ENCODE measurements at places on chromosomes 3 and 15. TPM values are rescaled to one million over a fixed set of nuclear protein-coding genes. Genes with fewer than 3 reads are reported as not detected.

DNA sequence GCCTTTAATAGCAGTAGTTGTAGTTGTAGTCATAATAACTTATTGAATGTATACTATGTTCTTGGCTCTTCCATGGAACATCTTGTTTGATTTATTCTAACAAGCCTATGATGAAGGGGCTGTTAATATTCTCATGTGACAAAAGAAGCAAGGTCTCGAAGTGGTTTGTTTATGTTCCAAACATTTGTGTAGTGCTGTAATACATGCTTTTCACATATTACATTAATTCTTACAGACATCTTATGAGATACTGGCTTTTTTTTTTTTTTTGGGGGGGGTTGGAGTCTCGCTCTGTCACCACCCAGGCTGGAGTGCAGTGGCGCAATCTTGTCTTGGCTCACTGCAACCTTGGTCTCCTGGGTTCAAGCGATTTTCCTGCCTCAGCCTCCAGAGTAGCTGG is 252.3 kb downstream of the PTPRG start:
- no peak for DNase-seq

GRCh38 chr3:105611304-105612192 is 244.8 kb downstream of the ALCAM start:
- DNase-seq, result no peak

DNA sequence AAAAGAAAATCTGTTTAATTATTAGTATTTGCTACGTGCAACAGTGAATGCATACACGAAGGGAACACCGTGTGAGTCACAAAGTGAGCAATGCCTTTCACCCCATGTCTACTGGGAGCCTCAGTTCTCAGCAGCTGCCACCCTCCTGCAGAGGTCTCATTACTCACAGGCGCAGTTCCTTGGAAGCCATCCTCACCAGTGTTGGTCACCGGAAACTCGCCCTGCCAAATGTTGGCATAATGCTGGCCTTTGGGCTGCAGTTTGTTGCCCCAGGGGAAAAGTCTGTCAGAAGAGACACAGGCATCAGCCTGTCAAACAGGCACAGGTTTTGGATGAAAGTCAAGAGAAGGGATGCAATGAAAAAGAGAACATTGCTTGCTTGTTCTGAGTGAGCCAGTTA is 50.1 kb downstream of the SUMF1 start:
- peak; percentile 95 for DNase-seq

DNA sequence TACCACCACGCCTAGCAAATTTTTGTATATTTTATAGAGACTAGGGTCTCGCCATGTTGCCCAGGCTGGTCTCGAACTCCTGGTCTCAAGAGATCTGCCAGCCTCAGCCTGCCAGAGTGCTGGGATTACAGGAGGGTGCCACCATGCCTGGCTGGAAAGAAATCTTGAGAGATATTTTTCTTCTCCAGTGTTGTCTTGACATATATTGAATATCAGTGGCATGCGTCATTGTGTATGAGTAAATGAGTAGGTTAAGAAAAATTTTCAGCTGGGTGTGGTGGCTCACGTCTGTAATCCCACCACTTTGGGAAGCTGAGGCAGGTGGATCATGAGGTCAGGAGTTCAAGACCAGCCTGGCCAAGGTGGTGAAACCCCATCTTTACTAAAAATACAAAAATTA is 3.5 kb upstream of the PIF1 start:
- peak; percentile 57 for DNase-seq

DNA sequence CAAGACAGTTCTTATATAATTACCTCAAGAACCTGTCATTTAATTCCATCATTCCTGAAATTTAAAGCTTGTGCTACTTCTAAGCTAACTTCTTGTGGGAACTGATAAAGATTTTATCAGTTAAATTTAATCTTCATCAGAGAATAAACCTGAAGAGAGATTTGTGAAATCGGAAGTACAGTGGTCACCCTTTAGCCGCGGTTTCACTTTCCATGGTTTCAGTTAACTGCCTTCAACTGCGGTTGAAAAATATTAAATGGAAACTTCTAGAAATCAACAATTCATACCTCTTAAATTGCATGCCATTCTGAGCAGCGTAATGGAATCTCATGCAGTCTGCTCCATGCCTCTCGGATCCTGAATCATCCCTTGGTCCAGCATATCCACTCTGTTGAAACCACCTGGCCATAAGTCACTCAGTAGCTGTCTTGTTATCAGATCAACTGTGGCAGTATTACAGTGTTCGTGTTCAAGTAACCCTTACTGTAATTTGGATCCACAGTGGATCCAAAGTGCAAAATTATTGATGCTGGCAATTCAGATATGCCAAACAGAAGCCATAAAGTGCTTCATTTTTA is 626.1 kb downstream of the CADM2 start:
- no peak for DNase-seq

DNA sequence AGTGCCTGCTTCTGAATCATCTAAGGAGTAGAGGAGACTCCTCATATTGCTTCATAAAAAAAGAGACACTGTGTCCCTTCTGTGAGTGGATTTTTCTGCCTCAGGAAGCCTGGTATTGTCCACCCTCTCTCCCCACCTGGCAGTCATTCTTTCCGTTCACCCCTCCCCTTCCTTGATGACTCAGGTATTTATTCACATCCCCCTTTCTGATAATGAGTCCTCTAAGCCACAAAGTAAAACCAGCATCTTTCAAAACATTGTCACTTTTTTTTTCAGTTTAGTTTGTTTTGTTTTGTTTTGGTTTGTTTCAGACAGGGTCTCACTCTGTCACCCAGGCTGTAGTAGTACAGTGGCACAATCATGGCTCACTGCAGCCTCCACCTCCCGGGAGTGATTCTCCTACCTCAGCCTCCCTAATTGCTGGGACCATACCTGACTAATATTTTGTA is 65.2 kb upstream of the UBE2E1 start:
- no peak for DNase-seq

- DNase-seq, result no peak
Measured at GRCh38 chr3:77427528-77427927, 387.6 kb downstream of the ROBO2 start.

DNA sequence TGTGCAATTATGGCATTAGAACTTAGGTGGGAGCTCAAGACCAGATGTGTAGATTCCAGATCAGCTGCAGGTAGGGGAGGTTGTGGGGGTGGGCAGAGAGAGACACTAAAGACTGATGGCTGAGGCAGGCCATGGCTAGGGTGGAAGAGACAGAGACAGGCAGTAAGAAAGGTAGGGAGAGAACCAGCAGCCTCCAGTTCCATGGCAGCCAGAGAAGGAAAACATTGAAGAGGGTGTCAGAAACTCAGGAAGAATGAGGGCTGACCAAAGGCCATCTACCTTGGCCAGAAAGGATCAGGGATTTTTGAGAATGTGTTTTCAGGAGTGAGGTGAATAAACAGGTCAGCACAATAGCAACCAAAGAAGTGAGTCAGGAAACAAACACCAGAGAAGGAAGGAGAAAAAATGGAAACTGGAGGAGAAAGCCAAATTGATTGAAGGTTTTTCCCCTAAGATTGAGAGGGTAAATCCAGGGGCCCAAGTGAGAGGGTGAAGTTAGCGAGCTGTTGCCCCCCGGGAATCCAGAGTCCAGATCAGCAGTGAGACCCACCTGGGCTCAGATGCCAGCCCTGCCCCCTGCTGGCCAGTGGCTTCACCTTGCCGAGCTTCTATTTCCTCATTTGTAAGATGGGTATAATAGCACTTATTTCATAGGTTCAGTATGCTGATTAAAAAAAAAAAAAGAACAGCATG is 41.0 kb downstream of the ABHD2 start:
- DNase-seq, result no peak

The CTXND1 gene
- not detected for total RNA-seq

GRCh38 chr3:37626736-37627565 is 234.7 kb upstream of the CTDSPL start:
- DNase-seq, result no peak

The CHRM5 gene
- total RNA-seq, result not detected

The C3orf49 gene
- not detected for total RNA-seq

DNA sequence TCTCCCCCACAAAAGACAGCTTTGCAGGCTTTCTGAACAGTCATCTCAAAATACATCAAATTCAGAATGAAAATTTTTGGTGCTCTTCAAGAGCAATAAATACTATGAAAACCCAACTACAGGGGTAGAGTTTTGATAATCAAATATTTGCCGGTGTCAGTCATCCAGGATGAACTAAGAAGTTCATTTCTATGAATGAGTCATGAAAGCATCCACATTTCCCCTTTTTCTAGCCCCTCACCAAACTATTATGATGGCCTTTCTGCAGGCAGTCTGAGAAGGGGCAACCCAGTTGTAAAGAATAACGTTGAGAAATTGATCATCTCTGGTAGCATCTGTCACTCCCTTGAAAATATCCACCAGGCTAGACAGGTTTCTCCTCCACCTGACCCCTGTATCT is 3.1 kb upstream of the LPCAT4 start:
- no peak for DNase-seq

The C3orf22 gene
- not detected for total RNA-seq

- no peak for DNase-seq
Measured at GRCh38 chr3:4597208-4597985, 104.2 kb downstream of the ITPR1 start.

- no peak for DNase-seq
Measured at GRCh38 chr3:72154391-72155335, 369.7 kb upstream of the PROK2 start.

- no peak for DNase-seq
Measured at GRCh38 chr15:64045774-64046420, 388 bp downstream of the DAPK2 start.

The TRH gene
- total RNA-seq, result not detected

The CSTA gene
- not detected for total RNA-seq

DNA sequence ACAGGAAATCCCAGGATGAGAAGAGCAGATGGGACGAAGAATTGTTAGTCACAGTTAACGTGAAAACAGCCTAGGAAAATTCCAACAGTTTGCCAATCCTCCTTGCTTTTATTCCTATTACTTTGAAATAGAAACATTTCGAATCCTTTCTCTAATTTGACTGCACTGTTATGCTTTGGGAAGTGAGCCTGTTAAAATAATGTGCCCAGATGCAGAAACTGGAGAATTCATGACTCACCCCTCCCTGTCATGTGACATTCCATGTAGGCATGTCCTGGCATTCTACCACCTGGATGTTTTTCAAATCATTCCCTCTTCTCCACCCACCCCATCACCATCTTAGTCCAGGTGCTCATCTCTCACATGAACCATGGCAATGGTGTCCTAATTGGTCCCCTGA is 107.3 kb downstream of the MINAR1 start:
- no peak for DNase-seq

The SYNPR gene
- not detected for total RNA-seq

The HSPBAP1 gene
- 1.7 TPM for total RNA-seq

DNA sequence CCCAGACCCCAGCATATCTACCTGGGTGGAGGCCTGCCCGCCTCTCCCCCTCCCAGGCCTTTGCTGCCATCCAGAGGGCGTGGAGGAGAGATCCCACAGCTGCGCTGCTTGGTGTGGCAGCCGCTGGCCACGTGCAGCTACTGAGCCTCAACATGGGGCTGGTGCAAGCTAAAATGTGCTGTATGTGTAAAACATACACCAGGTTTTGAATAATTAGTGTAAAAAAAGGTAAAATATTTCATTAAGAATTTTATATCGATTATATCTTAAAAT is 95.8 kb downstream of the SEC22A start:
- DNase-seq, result no peak

- DNase-seq, result no peak
Measured at GRCh38 chr3:32041316-32041715, 59.8 kb downstream of the ZNF860 start.

GRCh38 chr3:20912406-20912805 is 726.4 kb upstream of the SGO1 start:
- DNase-seq, result peak; percentile 7

DNA sequence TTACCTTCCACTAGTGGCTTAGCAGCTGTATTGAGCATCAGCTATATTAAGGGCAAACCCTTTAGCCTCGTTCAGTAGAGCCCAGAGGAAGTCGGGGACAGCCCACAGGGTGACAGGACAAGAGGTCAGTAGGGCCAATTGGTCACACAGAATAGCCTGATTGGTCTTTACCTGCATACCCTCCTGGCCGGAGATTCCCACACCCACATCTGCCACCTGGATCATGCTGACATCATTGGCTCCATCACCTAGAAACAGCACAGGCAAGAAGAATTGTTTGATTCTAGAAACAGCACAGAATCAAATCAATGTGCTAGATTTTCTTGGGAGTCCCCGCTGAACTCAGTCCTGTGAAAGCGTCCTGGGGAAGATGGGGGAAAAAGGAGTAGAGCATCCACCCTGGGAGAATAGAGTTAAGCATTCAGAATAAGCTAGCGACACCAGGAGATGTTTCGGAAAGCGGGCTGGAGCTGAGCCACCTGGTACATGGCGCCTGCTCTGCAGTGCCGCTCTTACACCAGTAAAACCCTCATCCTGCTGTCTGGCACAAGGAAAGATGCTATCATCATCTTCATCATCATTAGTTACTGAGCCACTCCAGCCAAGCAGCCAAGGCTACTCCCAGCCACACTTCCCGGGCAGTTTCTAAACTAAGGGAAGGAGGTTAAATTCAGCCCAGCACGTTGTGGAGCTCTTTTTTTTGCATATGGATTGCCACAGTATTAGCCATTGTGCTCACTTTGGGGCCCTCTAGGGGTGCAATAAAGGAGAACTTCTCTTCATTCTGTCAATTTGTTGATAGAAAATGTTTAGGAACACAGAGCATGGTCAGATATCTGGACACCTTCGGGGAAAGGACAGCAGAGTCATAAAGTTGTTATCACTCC is 171.3 kb downstream of the ATP10A start:
- DNase-seq, result peak; percentile 29

DNA sequence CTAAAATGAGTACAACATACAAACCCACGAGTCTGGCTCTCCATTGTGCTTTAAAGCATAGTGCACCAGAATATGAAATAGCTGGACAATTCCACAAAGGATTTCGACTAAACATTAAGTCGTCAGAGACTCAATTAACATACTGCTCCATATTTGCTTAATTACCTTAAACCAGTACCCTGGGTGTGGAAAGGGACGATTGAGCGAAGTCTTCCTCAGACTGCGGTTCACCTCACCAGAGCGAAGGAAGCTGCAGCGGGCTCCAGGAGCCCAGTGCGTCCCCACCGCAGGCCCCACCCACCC is 218 bp upstream of the TRPC1 start:
- DNase-seq, result no peak

The PP2D1 gene
- not detected for total RNA-seq

DNA sequence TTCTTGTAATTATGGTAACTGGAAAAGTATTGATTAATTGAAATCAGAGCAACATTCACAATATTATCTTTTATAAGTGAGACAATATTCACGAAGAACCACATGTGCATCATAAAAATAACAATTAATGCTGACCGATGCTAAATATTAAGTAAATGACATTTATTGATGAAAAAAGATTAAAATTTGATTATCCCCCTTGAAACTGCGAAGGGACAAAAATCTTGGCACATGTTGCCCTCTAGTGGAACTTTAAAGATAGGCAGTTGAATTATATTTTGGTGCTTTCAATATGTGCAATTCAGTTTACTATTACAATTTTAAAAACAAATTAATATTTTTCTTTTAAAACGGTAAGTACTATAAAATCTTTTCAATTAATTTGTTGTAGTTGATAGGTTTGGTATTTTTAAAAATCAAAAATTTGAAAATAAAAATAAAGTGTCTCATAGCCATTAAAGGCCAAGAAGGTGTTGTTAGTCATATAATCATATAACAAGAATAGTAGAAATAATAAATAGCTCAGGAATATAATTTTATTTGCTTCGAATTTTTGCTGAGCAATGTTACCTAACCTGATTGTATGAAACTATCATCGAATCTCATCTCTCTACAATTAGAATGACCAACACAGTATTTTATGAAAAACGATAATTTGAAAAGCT is 270.2 kb downstream of the ROBO1 start:
- no peak for DNase-seq

The GAP43 gene
- total RNA-seq, result 0.18 TPM
